ENCODE measurements at places on chromosomes 11 and 22.

- DNase-seq: no peak
Measured at GRCh38 chr11:5275369-5276110, 5.8 kb upstream of the HBE1 start.

DNA sequence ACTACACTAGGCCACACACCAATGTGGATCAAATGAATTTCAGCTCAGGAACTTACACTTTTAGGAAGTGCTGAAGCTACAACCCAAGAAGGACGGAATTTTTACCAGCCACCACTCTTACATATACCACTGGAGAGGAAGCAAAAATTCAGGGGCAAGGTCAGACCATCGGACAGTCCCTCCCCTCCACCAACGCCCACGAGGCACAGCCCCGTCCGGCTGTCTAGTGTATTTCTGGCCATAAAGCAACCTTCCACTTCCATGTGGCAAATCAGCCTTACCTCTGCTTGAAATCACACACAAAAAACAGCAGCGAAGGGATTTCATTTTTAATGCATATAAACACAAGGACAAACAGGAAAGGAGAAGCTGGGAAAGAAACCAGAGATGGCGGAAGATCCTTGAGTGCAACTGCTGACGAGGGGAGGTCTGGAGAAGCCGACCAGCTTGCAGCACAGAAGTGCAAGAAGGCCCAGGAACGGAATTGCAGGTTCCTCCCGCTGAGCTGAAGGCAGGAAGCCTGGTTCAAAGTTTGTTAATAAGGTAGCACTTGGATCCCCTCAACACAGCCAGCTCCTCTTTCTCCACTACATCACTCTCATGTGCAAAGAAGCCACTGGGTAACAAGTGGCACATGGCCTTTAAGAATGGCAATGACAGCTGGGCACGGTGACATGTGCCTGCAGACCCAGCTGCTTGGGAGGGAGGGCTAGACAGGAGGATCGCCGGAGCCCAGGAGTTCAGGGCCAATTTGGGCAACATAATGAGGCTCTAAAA lies 71.5 kb downstream of the SHANK2 start:
- DNase-seq: no peak

GRCh38 chr11:129453293-129453721 lies 77.7 kb downstream of the BARX2 start:
- DNase-seq: no peak

DNA sequence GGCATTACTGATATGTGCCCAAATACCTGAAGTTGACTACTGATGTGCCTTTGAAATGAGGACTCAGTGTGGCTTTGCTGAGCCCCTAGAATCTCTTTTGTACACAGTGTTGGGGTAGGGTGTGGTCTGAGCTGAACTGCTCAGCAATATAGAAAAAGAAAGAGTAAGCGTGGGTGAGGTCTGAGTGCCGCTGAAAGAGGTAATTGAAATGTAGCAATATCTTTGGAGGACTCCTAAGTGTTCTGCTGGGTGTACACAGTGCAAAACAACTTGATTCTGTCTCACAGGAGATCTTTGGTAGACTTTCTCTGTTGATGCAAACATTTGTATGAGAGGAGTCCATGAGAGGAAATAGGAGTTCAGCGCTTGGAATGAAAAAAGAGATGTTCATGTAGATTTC lies 73.7 kb upstream of the PTPN5 start:
- DNase-seq: no peak

GRCh38 chr22:19656541-19657251 lies 57.6 kb upstream of the SEPTIN5 start:
- no peak for DNase-seq

GRCh38 chr11:128796270-128796669 lies 70.8 kb downstream of the KCNJ1 start:
- no peak for DNase-seq

GRCh38 chr11:43517518-43517917 lies 158.8 kb downstream of the TTC17 start:
- no peak for DNase-seq

DNA sequence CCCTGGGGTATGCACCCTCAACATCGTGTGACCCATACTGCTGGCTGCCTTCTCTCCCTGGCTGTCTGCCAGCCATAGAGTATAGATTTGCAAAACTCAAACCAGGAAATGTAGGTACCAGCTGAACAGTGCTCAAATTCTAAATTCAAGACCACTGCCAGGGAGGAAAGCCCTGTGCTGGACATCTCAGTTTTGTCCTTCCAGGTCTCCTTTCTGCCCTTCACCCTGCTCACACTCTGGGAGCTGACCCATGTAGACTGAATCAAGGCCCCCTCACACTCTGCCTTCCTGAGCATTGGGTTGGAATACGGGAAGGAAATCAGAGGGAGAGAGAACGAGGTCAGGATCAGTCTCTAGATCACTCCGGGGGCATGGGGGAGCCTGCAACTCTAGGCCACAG lies 12.4 kb upstream of the DRD2 start:
- no peak for DNase-seq

DNA sequence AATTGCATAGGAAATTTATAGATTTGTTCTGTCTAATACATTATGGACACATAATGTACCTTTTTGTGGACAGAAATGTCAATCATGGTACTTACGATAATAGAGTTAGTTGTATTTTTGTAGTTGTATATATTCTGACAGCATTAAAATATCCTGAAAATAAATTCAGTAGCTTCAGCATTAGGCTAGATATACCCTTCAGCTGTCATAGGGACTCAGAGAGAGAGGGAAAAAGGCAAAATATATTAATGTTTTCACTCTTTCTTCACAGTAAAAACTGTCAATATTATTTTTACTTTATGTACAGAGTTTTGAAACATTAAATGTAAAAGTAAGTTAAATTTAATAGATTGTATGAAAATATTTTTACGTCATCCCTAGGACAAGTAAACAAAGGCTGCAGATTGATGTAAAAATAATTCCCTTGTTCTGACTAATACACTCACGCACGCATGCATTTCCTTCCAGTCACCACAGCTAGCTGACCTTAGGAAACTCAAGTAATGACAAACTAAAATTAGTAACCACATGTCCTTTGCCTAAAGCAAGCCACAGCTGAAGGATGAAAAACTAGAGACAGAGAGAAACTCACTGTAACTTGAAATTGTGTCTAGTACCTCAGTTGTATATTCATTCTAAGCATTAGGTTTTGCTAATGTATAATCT lies 104.7 kb upstream of the CARD18 start:
- DNase-seq: no peak

DNA sequence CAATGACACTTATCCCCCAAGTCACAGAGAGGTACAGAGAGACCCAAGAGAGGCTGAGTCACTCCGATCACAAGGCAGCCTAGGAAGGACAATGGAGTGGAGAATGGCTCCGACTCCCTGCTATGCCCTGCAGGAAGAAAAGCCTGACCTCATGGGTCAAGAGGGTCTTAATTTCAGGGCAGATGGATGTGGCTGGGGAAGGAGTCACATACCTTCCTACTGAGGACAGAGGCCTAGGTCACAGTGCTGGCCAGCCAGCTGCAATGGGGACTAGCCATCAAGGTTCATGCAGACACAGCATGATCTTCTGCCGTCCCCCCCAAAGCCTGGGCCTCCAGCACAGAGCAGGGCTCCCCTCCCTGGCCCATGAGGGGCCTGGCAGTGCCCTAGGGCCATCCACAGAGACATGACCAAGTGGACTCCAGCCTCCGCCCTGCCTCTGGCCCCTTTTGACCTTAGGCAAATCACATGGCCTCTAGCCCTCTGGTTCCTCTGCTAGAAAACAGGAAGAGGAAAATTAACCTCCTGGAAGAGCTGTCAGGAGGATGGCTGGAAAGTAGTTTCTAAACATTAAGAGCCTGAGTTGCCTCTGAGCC lies 1.8 kb downstream of the ARRB1 start:
- DNase-seq: no peak

GRCh38 chr11:110973401-110973980 lies 261.3 kb upstream of the ARHGAP20 start:
- no peak for DNase-seq

DNA sequence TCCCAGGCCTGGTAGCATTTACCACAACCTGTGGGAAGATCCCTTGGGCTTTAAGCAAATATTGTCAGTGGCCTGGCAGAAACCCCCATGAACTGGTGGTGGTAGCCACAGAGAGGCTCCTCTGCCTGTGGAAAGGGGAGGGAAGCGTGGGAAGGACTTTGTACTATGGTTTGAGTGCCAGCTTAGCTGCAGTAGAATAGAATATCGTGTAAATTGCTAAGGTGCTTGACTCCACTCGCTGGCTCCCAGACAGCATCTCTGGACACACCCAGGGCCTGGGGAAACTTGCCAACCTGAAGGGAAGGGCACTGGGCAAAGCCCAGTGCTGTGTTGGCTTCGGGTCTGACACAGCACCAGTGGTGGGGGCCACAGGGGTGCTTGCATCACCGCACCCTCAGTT lies 52.6 kb downstream of the XRRA1 start:
- no peak for DNase-seq

- no peak for DNase-seq
Measured at GRCh38 chr11:35036639-35037038, 102.3 kb upstream of the CD44 start.

GRCh38 chr11:116172156-116172555 lies 600.6 kb downstream of the BUD13 start:
- DNase-seq: no peak

DNA sequence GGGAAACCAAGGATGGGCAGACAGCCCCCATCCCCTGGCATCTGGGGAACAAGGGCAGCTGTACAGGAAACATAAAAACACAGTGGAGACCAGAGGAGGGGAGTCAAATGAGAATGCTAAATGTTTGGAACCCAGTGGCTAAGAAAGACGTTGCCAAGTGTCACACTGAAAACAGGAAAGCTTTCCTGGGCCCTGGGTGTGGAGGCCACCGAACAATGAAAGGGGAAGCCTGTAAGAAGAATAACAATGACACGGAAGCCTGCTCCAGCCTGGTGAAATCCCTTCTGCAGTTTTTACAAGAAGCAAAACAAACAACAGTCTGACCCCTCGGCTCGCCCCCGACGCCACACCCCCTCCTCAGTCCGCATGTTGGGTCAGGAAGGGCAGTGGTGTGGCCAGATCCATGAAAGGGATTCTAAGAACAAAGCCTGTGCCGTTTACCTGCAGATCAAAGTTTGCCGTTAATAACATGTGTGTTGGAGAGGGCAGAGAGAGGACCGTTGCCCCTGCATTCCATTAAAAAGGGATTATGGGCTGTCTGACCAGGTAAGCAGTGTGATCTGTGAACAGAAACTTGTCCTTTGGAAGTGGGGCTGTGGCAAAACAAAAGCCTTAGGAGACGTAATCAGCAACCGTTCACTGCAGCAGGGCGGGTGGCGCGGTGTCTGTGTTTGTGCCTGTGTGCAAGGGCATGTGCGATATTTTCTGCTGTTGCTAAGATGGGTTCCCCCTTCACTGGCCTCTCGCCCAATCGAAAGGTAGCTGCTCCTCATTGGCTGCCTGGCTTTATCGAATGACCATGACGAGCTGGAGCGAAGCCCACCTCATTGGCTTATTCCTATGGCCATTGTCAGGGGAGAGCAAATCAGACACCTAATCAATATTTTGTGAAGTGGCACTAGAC lies 113.7 kb upstream of the BLID start:
- no peak for DNase-seq

- DNase-seq: peak; percentile 59
Measured at GRCh38 chr11:111531687-111532364, 8.7 kb upstream of the LAYN start.

DNA sequence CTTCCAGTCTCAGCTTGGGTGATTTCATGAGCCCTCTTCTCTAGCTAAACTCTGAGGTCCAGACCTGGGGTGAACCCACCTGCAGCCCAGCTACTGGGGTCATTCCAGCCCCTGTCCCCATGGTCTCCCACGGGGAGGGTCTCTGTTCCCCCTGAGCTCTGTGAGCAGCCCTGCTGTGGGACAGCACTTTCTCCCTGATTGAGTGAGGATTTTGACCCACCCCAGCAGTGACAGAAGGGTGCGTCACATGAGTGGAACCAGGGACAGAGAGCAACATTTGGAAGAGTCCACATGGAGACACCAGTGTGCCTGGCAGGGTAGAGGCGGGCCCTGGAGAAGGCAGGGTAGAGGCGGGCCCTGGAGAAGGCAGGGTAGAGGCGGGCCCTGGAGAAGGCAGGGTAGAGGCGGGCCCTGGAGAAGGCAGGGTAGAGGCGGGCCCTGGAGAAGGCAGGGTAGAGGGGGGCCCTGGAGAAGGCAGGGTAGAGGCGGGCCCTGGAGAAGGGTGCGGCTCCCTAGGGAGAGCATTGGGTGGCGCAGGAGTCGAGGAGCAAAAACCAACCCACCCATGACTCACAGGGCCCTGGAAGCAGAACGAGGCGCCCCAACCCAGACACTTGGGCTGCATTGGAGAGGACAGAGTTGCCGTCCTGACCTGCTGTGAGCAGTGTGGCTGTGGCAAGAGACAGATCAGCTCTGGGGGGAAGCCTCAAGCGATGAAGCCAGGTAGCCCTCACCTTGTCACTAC lies 227.7 kb upstream of the B3GAT1 start:
- no peak for DNase-seq

All from stimulated activated CD4-positive, alpha-beta T cell treated with anti-CD3 and anti-CD28 coated beads, Interleukin-4, amount 100 ng/mL, for 1 hour (primary cell).